ENCODE measurements at places on chromosomes 3 and 15. TPM values are rescaled to one million over a fixed set of nuclear protein-coding genes. Genes with fewer than 3 reads are reported as not detected.

DNA sequence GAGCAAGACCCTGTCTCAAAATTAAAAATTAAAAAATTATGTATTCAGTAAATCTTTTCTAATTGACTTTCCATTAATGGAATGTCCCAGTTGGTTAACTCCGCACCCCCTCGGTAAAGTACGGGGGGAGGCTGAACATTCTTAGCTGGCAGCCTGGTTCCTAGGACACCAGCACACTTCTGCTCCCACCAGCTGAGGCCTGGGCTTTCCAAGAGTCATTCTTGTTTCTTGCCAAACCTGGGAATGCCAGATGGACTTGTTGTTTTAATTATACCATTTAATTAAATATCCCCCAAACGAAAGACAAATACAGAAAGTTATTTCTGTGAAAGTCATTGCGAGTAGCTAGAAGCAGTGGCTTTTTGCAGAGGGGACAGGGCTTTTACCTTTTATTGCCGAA, 179.4 kb downstream of the VGLL4 start:
- no peak for DNase-seq

DNA sequence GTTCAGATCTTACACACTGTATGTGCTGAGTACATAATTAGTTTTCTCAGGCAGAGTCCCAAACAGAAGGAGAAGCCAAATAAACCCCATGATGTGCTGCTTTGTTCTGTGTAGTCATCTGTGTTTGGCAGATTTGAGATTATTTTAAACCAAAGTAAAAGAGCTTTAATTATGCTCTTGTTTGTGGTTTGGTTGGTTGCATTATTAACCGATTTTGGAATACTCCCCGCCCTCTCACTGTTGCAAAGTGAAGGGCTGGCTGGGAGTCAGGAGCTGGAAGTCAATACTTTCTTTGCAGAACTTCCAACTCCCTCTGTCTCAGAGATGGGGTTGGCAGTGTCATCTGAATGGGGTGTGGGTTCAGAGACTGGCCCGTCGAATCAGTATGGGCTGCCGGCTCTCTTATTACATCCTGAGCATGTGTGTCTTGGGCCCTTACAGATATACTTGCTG, 34.4 kb downstream of the SLCO3A1 start:
- no peak for DNase-seq

GRCh38 chr15:77168616-77169015, 97.7 kb upstream of the TSPAN3 start:
- DNase-seq, result no peak

GRCh38 chr15:52115598-52116427, 3.2 kb upstream of the BCL2L10 start:
- no peak for DNase-seq

DNA sequence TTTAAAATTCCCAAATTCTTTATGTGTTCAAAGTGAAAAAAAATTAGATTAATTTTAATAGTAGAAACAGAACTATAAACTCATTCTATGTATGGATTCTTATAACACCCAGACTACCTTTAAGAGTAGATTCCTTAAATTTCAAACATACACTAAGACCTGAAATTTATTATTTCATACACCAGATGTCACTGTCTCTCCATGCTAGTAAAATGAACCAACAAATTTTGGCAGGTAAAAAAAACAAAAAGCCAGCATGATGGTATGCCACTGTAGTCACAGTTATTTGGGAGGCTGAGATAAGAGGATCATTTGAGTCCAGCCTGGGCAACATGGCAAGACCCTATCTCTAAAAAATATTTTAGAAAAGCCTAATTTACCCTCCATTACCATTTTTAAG, 461.3 kb upstream of the NAALADL2 start:
- no peak for DNase-seq

- no peak for DNase-seq
Observed at GRCh38 chr3:161443921-161444693, 52.5 kb upstream of the OTOL1 start.

GRCh38 chr3:123552768-123553167, 32.1 kb downstream of the HACD2 start:
- no peak for DNase-seq

DNA sequence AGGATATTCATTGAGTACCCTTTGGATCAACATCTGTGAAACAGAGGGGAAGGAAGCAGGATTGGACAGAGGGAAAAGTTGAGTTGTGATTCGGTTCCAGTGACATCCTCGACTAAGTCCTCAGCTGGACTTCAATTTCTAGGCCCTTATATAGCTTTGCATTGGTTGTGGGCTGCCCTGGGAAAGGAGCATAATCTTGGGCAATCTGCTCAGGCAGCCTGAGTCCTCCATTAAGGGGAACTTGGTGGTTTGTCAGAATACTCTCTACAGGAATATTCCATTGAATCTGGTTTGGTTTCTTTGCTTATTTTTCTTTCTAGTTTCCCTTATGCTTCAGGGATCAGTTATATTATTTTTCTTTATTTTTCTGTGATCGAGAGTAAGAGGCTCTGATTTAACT, 94.1 kb downstream of the TCF12 start:
- DNase-seq, result no peak

- DNase-seq, result no peak
Observed at GRCh38 chr3:42743204-42743995, 29.7 kb downstream of the CCDC13 start.

DNA sequence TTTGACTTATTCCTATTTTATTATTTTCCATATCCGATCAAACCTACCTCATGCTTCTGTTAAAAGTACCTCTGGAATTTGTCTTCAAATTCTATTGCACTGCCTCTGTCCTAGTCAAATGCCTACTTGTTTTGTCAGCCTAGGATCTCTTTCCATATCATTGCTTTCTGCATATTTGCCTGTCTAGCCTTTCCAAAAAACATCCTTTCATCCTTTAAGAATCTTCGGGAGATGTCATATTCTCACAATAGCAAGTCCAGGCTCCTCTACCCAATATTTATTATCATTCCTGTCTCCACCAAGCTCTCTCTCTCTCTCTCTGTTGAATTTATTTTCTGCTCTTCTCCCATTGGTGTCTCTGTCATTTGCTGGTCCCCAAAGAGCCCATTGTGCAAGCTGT, 80.1 kb downstream of the LRRC28 start:
- DNase-seq, result no peak

MYL3 gene
- total RNA-seq, result 2.6 TPM

DNAJA4 gene
- total RNA-seq, result 21.4 TPM

INSYN1 gene
- 5.0 TPM for total RNA-seq

Data from mesenteric fat pad (tissue), 1 donor.